ENCODE measurements at places on chromosomes 4 and X.

DNA sequence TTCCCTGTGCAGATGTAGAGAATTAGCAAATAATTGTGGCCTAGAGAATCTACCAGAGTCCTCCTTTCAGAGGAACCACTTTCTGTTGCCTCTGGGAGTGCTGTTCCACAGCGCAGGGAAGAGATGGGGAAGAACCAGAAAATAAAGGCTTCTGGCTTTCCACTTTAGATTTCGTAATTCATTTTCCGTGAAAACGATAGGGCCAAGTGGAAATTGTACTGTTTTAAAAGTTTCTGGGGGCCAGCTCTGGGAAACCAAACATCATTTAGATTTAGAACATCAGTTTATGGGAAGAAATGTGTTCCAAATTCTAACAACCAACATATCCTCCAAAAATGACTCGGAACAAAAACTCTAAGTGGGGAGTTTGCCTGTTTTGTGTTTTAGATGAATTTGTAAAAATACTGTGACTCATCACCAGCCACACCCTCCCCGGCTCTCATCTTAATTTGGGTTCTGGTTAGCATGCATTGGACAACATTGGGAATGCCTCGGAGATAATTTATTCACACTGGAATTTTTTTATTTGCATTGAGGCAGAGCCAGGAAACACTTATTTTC lies 65.2 kb upstream of the LNX1 start:
- DNase-seq: no peak

GRCh38 chr4:62070291-62070852 lies 870.2 kb downstream of the ADGRL3 start:
- DNase-seq: no peak

DNA sequence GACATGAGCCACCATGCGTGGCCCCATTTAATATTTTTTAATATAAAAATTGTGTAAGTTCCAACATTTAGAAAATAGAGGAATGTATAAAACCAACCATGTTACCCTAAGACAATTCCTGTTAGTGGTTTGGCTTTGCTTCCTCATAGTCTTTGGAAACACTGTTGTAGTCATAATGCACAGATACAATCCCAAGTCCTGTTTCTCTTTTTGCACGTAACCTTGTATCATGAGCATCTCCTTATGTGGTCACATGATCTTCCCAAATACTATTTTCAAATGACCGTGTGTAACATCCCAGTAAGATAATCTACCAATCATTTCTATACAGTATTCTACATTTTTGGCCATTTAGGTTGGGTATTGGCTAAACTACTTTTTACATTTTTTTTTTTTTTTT lies 13.9 kb upstream of the RHOH start:
- no peak for DNase-seq

DNA sequence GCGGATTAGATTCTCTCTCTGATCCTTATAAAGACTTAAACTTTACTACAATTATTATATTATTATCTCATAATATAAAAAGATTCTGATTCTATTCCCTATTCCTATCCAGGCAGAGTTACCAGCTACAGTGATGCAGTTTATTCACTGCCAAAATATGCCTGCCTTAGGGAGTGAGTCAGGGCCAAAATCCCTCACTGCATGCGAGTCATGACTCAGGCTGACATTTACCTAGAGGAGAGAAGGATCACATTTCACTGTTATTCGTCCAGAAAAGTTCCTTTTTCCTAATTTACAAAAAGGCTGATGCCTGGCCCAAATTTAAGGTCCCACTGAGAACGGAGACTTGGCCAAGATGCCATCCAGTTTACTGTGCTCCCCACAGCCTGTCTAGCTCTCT lies 168.5 kb upstream of the LDB2 start:
- no peak for DNase-seq

DNA sequence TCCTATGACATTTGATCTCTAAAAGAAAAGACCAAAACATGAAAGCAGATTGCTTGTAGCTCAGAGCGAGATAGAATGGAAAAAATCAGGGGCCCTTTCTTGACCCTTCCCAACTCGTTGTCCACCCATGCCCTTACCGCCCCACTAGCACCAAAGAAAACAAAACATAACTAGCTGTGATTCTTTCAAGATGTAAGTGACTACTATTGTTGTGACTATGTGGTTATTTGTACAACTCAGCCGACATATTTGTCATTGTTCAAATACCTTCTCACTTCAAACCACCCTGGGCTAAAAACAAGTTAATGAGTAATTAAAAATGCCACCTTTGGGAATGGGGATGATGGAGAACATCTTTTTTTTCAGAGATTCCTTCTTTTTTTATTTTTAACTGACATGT lies 171.2 kb upstream of the GPC4 start:
- no peak for DNase-seq

- DNase-seq: no peak
These were observed 32.2 kb upstream of the MSL3 start for GRCh38 chrX:11725631-11726442.

DNA sequence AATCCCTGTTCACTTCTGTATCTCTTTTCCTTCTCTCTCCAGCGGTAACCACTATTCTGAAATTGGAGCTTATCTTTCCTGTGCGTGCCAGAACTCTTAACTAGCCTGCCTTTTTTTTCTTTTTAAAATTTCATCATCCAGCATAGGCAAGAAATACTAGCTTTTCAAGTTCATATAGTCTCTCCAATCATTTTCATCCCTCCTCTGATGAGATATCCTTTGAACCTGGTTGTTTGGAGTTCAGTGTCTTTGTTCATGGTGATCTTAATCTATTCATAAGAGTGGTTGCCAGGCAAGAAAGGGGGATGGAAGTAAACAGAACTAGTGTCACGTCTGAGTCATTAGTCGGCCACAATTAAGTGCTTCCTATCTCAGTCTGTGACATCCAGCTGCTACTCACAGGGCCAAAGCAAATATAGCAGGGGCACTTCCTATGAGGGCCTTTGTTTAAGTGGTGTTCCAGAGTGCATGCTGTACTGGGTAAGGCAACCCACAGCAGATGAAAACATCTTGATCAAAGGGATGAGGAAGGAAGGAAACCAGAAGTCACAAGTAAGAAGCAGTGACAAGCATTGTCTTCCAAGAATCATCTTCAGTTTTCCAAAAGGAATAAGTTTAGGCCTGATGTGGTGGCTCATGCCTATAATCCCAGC lies 56.4 kb upstream of the XIAP start:
- DNase-seq: peak; percentile 1

- no peak for DNase-seq
These were observed 44.7 kb downstream of the PROM1 start for GRCh38 chr4:16039139-16039538.

GRCh38 chr4:62199291-62199810 lies 999.2 kb downstream of the ADGRL3 start:
- no peak for DNase-seq

- no peak for DNase-seq
These were observed 2.5 kb downstream of the HERC6 start for GRCh38 chr4:88381123-88381522.

DNA sequence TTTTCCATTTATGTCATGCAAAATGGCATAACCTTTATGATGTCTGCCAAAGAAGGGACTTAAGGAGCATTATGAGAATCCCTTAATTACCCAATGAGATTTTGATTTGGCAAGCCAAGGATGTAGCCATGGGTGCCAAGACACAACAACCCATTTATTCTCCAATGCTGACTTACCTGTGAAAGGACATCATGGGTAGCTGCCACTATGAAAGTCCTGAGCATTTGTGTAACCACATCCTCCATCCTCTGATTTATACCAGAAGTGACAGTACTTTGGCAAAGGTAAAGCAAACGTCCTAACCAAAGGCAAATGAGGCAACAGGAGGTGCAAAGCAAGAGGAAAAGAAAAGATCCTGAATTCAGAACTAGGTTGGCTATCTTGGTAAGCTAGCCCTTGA lies 87.3 kb upstream of the EMCN start:
- DNase-seq: no peak

GRCh38 chrX:142977128-142977914 lies 48.4 kb upstream of the SPANXN4 start:
- DNase-seq: no peak

DNA sequence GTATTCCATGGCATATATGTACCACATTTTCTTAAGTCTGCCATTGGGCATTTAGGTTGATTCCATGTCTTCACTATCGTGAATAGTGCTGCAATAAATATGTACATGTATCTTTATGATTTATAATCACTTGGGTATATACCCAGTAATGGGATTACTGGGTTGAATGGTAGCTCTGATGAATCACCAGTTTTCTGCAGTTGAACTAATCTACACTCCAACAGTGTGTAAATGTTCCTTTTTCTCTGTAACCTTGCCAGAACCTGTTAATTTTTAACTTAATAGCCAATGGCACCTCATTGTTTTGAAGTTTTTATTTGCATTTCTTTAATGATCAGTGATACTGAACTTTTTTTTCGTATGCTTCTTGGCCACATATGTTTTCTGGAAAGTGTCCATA lies 152.5 kb downstream of the CCNG2 start:
- DNase-seq: no peak

- DNase-seq: no peak
These were observed 161.5 kb downstream of the ARHGAP6 start for GRCh38 chrX:11504234-11504633.

GRCh38 chr4:972651-973424 lies 531 bp downstream of the DGKQ start:
- DNase-seq: no peak

- no peak for DNase-seq
These were observed 790.8 kb downstream of the PCDH18 start for GRCh38 chr4:136741468-136741867.
